ENCODE measurements at places on chromosomes 2 and 18.

DNA sequence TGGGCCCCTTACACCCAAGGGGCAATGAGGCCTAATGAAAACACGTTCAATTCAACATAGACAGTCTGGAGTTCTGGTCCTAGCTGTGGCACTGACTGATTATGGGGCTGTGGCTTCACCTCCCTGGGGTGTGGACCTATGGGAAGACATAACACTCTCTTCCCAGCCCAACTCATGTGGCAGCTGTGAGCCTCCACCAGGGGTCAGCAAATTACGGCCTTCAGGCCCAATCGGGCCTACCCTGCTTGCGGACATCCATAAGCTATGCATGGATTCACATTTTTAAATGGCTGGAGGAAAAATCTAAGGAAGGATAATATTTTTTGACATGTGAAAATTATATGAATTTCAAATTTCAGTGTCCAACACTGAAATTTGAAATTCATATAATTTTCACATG is 101.3 kb downstream of the LOXHD1 start:
- no peaks in the 10 kb centered on the region for H3K4me1 ChIP-seq
- peak; percentile 7 for DNase-seq
- no peaks in the 10 kb centered on the region for H3K36me3 ChIP-seq
- peaks cover 66% of the 10 kb centered on the region for H3K27me3 ChIP-seq

- no peak overlapping the region for H3K27ac ChIP-seq
- no peaks in the 10 kb centered on the region for H3K36me3 ChIP-seq
- H3K4me1 ChIP-seq: peaks cover 17% of the 10 kb centered on the region
- no peak overlapping the region for H3K4me3 ChIP-seq
- no peak for DNase-seq
- H3K27me3 ChIP-seq: no peaks in the 10 kb centered on the region
Observed at GRCh38 chr2:176443946-176444345, 174.7 kb downstream of the MTX2 start.

- H3K4me1 ChIP-seq: peaks cover 48% of the 10 kb centered on the region
- H3K36me3 ChIP-seq: peaks cover 16% of the 10 kb centered on the region
- H3K4me3 ChIP-seq: peak overlapping the region; percentile 57
Observed at GRCh38 chr2:128489526-128490273, 171.0 kb upstream of the HS6ST1 start.

GRCh38 chr2:6951046-6951445 is 33.8 kb downstream of the RNF144A start:
- no peak overlapping the region for H3K4me3 ChIP-seq
- no peaks in the 10 kb centered on the region for H3K36me3 ChIP-seq
- no peak for DNase-seq
- no peak overlapping the region for H3K27ac ChIP-seq
- H3K27me3 ChIP-seq: no peaks in the 10 kb centered on the region
- H3K4me1 ChIP-seq: peaks cover 9% of the 10 kb centered on the region

DNA sequence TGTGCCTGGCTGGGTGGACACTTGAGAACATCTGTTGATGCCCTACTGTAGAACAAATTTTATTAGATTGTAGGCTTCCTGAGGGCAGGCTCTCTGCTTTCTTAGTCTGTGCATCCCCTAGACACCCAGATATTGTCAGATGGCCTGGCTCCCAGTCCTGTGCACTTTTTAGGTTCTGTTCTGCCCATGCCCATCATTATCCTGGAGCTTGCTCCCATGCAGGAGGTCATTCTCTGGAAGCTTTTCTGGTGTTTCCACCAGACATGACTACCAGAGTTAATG is 213.3 kb downstream of the MYCN start:
- no peak overlapping the region for H3K27ac ChIP-seq
- DNase-seq: no peak
- H3K4me1 ChIP-seq: no peaks in the 10 kb centered on the region
- H3K27me3 ChIP-seq: no peaks in the 10 kb centered on the region

GRCh38 chr2:71166812-71167211 is 36.4 kb downstream of the MPHOSPH10 start:
- H3K4me1 ChIP-seq: no peaks in the 10 kb centered on the region
- H3K4me3 ChIP-seq: no peak overlapping the region
- no peaks in the 10 kb centered on the region for H3K36me3 ChIP-seq
- peaks cover 38% of the 10 kb centered on the region for H3K27me3 ChIP-seq
- H3K27ac ChIP-seq: no peak overlapping the region

GRCh38 chr2:12217175-12217574 is 470.7 kb downstream of the LPIN1 start:
- no peak overlapping the region for H3K27ac ChIP-seq
- no peak for DNase-seq
- no peak overlapping the region for H3K4me3 ChIP-seq
- peaks cover 14% of the 10 kb centered on the region for H3K27me3 ChIP-seq
- no peaks in the 10 kb centered on the region for H3K4me1 ChIP-seq

DNA sequence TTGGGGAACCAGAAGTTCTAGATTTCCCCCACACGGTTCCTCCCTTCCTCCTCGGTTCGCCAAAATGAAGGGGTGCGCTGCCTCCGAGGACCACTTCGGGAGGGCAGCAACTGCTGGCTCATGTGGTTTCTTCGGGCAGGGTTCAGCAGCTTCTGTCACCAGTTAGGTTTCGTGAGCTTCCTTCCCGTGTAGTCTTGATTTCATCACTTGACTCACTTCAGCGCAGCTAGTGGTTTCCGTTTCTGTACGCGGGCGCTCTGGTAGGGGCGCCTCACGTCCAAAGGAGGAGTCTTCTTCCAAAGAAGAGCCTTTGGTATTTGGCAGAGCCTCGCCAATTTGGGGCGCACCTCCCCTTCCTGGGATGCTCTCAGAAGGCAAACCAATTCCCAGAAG is 485 bp upstream of the GALNT3 start:
- H3K27ac ChIP-seq: peak overlapping the region; percentile 92
- peaks cover 37% of the 10 kb centered on the region for H3K36me3 ChIP-seq
- H3K4me1 ChIP-seq: peaks cover 26% of the 10 kb centered on the region
- no peaks in the 10 kb centered on the region for H3K27me3 ChIP-seq
- DNase-seq: peak; percentile 44
- peak overlapping the region; percentile 83 for H3K4me3 ChIP-seq

- H3K4me1 ChIP-seq: peaks cover 43% of the 10 kb centered on the region
- no peak overlapping the region for H3K27ac ChIP-seq
- no peak overlapping the region for H3K4me3 ChIP-seq
- peaks cover 6% of the 10 kb centered on the region for H3K36me3 ChIP-seq
- no peak for DNase-seq
Observed at GRCh38 chr2:43133708-43134570, 92.5 kb downstream of the ZFP36L2 start.

DNA sequence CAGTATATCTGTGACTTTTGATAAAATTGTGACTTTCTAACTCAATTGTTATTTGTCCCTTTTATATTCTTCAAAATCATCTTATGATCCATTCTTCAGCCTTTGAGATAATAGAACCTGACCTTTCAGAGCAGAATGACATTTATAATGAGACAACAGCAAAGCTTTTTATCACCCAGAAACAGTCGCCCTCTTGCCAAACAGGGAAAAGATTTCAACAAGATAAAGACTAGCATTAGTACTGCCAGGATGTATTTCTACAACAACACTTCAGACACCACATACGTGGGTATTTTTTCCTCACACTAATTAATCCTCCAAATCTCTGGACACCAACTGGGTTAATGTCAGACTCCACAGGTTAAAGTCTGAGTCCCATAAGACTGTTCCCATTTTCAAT is 249.0 kb downstream of the ZNF804A start:
- no peaks in the 10 kb centered on the region for H3K27me3 ChIP-seq
- no peaks in the 10 kb centered on the region for H3K36me3 ChIP-seq
- no peak overlapping the region for H3K27ac ChIP-seq
- no peak overlapping the region for H3K4me3 ChIP-seq
- no peaks in the 10 kb centered on the region for H3K4me1 ChIP-seq

DNA sequence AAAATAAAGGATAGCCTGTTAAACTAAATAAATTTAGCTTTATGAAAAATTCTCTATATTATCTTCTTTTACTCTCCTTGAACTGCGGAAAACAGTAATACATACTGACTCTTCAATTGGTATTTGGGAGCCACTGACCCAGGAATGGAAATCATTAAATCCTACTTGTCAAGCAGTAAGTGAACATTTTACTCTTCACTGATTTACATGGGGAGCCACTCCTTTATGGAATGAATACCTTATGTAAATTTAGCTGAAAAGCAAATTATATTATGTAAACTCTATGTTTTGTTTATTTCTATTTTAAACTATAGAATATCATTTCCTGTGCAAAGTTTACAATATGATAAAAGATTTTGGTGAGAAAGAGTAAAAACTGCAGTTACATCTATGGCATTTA is 85.2 kb downstream of the STRADB start:
- no peak overlapping the region for H3K4me3 ChIP-seq
- no peak overlapping the region for H3K27ac ChIP-seq
- H3K27me3 ChIP-seq: no peaks in the 10 kb centered on the region
- DNase-seq: no peak

GRCh38 chr18:70363861-70364260 is 75.0 kb downstream of the SOCS6 start:
- H3K27me3 ChIP-seq: no peaks in the 10 kb centered on the region
- no peak for DNase-seq
- H3K36me3 ChIP-seq: no peaks in the 10 kb centered on the region
- H3K27ac ChIP-seq: peak overlapping the region; percentile 65
- H3K4me1 ChIP-seq: peaks cover 35% of the 10 kb centered on the region

DNA sequence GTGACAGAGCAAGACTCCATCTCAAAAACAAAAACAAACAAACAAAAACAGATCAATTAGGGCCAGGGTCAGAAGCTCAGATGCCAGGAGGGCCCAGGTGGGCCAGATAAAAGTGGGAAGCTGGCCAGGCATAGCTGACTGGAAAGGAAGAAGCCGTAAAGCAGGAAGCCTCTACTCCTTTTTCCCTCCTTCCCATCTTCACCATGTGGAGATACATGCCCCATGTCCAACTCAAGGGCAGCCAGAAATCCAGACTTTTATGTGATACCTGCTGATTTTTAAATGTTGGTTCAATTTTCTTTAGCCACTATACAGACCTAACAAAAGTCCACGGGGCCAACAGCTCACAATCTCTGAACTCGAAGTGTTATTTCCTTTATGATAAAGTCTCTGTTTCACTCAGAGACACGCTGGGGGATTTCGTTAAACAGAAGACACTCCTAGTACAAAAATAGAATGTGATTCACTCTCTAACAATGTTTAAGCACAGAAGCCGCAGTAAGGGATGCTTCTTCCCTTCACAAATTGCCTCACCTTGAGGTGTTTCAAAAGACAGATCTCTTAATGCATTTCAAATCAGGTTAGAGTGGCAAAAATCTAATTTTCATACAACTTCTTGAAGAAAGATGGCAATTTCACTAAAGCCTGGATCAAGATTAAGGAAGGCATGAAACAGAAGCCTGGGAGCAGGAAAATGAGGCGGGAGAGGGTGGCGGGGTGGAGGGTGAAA is 14.0 kb downstream of the TMEM247 start:
- DNase-seq: no peak
- peaks cover 9% of the 10 kb centered on the region for H3K4me1 ChIP-seq
- no peaks in the 10 kb centered on the region for H3K36me3 ChIP-seq
- H3K27ac ChIP-seq: no peak overlapping the region
- peaks cover 75% of the 10 kb centered on the region for H3K27me3 ChIP-seq

GRCh38 chr2:6231166-6231565 is 539.0 kb downstream of the SOX11 start:
- no peak overlapping the region for H3K27ac ChIP-seq
- H3K27me3 ChIP-seq: no peaks in the 10 kb centered on the region
- H3K4me3 ChIP-seq: no peak overlapping the region
- H3K36me3 ChIP-seq: no peaks in the 10 kb centered on the region
- no peaks in the 10 kb centered on the region for H3K4me1 ChIP-seq

GRCh38 chr18:52422985-52423601 is 83.1 kb downstream of the DCC start:
- H3K4me1 ChIP-seq: no peaks in the 10 kb centered on the region
- no peaks in the 10 kb centered on the region for H3K36me3 ChIP-seq
- no peak for DNase-seq

All from Calu3 (cell line).